ENCODE measurements at places on chromosomes 13 and 19.

- DNase-seq = no peak
Observed at GRCh38 chr19:34337739-34338138, 27.3 kb upstream of the GPI start.

DNA sequence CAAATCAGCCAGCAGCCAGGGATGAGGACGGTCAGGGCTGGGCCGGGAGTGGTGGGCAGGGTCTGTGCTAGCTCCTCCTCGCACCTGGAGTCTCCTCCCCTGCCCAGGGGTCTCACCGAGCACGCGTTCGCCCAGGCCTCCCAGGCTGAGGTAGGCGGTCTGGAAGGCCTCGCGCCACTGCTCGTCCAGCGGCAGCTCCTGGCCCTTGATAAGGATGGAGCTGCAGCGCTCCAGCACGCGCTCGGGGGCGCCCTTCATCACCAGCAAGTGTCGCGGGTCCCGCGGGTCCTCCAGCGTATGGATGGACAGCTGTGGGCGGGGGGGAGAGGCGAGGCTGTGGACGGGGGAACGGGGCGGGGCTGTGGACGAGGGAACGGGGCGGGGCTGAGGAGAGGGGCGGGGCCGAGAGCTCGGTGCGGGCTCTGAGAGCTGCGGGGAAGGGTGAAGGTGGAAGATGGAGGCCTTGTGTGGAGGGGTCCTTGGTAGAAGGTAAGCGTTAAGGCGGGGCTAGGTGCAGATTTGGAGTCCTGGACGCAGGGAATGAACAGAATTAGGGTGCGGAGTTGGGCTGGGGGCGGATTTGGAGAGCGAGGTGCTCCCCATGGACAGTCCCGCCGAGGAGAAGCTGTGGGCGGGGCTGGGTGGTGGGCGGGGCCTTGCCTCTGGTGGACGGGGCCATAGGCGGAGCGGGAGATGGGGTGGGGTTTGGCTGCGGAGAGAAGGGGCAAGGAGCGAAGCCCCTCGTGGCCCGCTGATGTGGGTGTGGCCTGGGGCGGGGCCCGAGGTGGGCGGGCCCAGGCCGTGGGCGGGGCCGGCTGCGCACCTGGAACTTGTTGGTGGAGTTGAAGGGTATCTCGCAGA lies 5.7 kb downstream of the ATP4A start:
- DNase-seq = no peak

- DNase-seq = no peak
Observed at GRCh38 chr19:3785938-3786824, at the start of gene MATK. Gene MATK, minus strand, starts transcription at chr19:3786381. Its CDS starts 1,246 bp downstream, at chr19:3785135.

- DNase-seq = no peak
Observed at GRCh38 chr13:50526661-50527071, 316.8 kb downstream of the DLEU7 start.

DNA sequence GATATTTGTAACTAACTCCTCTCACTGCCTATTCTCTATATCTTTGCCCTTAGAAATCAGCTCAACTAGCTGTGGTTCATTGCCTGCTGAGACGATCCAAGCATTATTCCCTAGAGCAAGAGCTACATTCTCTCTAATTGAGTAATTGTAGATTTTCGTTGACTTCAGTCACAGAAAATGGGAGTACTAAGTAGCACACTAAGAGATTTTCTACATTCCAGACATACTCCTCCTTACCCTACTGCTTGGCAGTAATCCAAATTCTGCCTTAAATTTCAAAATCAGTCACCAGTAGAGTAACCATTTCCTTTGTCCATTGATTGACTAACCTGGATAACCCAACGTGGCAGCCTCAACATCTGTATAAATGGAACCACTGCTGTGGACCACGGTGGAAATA lies 1786.8 kb downstream of the SLITRK5 start:
- no peak for DNase-seq

GRCh38 chr19:7130043-7130442 lies 60.5 kb downstream of the ZNF557 start:
- no peak for DNase-seq

GRCh38 chr13:74895042-74895796 lies 586.8 kb downstream of the TBC1D4 start:
- DNase-seq = no peak

GRCh38 chr19:22625266-22626035 lies 8.7 kb upstream of the ZNF492 start:
- no peak for DNase-seq

GRCh38 chr13:91704398-91704797 lies 306.0 kb downstream of the GPC5 start:
- no peak for DNase-seq

- no peak for DNase-seq
Observed at GRCh38 chr19:38317104-38317612, 1.4 kb upstream of the YIF1B start.

DNA sequence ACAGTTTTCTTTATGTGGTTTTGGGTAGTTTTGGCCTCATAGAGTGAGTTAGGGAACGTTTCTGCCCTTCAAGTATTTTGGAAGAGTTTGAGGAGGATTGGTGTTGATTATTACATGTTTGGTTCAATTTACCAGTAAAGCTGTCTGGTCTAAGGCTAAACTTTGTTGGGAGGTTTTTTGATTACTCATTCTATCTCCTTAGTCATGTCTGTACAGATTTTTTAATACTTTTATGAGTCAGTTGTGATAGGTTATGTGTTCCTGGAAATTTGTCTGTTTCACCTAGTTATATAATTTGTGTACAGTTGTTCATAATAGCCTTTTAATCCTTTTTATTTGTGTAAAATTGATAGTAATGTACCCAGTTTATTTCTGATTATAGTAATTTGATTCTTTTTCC lies 20.4 kb downstream of the RNF17 start:
- DNase-seq = no peak

DNA sequence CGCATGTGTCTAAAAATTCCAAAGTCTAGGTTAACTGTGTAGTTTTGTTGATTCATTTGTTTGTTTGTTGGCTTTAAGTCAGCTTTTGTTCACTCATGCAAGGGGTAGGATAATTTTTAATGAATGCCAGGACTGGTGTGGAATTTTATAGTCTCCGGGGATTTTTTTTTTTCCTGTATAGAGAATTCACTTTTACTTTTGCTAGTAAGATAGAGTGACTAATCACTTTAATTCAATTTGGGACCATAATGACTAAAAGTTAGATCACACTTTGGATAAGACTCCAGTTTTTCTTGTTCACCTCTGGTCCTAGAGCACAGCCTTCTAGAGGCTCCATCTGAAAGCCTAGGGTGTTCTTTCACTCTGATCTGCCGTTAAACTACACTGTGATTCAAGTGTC lies 1690.0 kb downstream of the PCDH9 start:
- no peak for DNase-seq

GRCh38 chr13:76684336-76684735 lies 201.9 kb downstream of the KCTD12 start:
- DNase-seq = no peak

DNA sequence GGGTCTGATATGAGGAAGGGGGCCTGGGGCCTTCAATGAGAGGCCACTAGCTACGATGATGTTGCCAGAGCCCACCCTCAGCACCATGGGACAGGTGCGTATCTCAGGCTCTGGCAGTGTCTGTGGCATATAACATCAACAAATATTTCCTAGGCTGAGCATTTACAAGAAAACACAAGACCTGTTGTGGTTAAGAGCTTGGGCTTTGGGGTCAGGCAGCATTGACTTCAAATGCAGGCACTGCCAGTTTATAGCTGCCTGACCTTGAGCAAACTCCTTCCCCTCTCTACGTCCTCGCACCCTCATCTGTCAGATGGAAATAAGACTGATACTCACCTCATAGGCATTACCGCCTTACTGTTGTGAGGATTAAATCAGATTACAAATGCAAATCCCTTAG lies 156.0 kb downstream of the KATNAL1 start:
- no peak for DNase-seq

DNA sequence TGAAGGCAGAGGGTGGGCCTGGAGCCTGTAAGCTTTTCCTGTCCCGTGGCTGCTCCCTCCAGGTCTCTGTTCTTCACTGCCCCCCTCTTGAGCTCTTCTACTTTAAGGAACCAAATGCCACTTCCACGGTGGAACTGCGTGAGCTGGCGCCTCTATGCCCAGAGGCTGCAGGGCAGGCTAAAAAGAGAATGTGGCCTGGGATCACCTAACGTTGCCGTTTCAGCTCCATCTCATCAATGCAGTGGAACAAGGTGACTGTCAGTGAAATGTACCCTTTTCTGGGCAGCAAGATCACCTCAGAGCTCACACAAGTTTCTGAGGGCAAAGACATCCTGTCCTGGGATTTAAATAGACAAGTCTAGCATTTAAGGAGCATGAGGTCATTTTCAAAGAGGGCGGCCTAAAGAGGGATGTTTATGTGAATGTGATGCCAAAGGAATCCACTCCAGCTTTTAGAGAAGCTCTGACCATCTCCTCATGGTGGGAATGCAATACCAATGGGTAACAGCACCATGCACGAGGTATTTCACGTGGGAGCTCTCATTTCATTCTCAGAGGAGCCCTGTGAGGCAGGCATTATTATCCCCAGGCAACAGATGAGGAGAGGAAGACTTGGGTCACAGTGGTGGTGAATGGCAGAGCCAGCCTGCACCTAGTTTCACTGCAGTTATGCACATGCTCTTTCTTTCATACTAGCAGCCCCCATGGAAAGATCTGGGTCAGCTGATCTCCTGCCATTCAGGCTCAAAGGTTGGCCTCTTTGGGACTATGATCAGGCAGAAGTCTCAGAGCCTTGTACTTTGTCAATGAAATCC lies 39.3 kb downstream of the RGCC start:
- no peak for DNase-seq

DNA sequence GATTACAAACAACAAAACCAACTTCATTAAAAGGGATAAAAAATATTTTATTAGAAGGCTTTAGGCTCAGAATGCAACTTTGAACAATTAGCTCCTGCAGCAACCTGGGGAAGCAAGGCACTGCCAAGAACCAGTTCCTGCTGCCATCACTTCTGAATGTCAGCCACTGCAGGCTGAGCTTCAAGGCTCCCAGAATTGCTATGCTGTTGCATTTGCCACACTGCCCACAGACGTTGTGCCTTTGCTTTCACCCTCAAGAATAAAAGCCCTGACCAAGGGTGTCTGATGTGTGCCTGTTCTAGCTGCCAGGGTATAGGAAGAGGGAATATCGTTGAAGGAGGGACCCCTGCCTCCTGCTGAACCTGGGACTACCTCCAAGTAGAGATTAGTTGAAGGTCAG lies 238.4 kb downstream of the ITGBL1 start:
- no peak for DNase-seq

- no peak for DNase-seq
Observed at GRCh38 chr13:40116008-40116407, 460.5 kb downstream of the COG6 start.

GRCh38 chr13:41352935-41353840 lies 42.1 kb downstream of the NAA16 start:
- DNase-seq = no peak

DNA sequence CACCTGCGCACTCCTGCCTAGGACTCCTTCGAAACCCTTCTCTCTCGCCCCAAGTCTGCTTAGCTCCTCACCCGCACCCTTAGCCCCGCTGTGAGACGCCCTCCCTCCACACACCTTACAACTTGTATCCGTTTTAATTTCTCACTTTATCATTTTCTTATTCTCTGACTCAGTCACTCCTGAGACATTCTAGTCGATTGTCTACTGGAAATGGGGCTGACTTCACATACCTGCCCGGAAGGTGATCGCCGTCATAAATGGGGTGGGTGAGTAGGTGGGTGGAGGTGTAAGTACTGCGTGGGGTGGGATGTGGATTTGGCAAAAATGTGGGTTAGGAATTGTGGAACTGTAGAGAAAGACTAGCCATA lies 714 bp downstream of the NDFIP2 start:
- no peak for DNase-seq

DNA sequence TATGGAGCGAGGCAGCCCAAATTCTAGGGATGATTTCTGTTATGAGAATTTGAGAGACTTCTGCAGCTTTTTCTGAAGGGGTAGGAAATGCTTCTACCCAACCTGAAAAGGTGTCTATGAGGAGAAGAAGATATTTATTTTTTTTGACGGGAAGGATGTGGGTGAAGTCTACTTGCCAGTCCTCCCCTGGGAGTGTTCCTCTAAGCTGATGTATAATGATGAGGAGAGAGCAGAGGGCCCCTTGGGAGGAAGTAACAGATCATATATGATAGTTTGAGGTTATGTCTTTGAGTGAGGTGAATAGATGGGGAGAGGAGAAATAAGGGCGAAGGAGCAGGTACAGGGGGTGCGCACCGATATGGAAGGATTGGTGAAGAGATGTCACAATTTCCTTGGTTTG lies 910.6 kb upstream of the SLITRK5 start:
- DNase-seq = no peak

GRCh38 chr19:14418856-14419105 lies 360 bp downstream of the DDX39A start:
- no peak for DNase-seq

- no peak for DNase-seq
Observed at GRCh38 chr19:48866692-48867091, 1.7 kb downstream of the PLEKHA4 start.

DNA sequence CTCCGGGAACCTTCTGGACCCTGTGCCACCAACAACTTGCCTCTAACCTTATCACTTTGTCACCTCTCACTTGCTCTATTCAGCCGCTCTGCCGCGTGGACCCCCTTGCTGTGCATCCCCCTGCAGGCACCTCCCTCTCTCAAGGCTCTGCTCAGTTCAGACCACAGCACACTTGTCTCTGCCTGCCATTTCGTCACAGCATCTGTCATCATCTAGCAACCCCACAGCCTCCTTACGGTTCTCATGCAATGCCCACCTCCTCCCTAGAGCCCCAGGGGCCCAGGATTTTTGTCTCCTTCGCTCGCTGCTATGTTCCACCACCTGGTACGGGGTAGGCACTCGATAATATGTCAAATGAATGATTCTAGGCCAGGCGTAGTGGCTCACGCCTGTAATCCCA lies 4.8 kb downstream of the HAUS8 start:
- no peak for DNase-seq

GRCh38 chr13:56864451-56864850 lies 276.3 kb upstream of the PRR20A start:
- peak; percentile 34 for DNase-seq

DNA sequence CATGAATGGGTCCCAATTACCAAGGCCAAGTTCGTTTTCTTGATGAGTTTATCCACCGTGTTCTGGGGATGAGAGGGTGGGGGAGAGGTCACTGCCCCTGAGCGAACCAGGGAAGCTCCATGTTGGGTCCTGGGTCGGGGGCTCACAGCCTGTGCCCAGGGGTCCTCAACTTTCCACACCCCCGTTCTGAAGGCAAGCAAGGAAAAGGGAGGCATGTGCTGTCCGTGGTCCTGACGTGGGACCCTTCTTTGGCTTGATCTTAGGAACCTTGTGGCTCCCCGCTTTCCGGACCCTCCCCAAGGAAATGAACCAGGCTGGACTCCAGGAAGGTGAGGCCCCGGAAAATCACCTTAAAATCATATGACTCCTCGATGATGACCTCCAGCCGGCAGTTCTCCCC lies 18.2 kb upstream of the MEIS3 start:
- DNase-seq = no peak

DNA sequence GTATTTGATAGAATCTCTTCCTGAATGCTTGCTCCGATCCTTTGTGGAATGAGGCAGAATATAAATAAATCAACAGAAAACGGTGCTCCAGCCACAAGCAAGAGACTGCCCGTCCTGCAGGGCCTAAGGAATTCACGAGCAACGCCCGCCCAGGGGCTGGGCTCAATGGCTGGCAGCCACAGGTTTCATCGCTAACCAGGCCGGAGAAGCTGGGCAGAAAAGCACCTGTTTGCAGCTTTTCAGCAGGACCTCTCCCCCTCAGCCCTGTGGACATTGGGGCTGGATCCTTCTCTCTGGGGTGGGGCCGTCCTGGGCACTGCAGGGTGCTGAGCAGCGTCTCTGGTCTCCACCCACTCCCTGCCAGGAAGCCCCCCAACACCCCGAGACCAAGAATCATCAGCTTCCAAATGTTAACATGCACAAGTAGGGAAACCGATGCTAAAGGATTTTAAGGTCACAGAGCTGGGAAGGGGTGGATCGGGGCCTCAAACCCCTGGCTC lies 102.5 kb downstream of the GADD45B start:
- DNase-seq = no peak

Measured in NCI-H1417 treated with DMSO at 0.1 percent for 48 hours (cell line).